ENCODE measurements at places on chromosomes 1 and 21.

GRCh38 chr1:41387667-41388091 is 26.4 kb downstream of the FOXO6 start:
- DNase-seq = peak; percentile 63

DNA sequence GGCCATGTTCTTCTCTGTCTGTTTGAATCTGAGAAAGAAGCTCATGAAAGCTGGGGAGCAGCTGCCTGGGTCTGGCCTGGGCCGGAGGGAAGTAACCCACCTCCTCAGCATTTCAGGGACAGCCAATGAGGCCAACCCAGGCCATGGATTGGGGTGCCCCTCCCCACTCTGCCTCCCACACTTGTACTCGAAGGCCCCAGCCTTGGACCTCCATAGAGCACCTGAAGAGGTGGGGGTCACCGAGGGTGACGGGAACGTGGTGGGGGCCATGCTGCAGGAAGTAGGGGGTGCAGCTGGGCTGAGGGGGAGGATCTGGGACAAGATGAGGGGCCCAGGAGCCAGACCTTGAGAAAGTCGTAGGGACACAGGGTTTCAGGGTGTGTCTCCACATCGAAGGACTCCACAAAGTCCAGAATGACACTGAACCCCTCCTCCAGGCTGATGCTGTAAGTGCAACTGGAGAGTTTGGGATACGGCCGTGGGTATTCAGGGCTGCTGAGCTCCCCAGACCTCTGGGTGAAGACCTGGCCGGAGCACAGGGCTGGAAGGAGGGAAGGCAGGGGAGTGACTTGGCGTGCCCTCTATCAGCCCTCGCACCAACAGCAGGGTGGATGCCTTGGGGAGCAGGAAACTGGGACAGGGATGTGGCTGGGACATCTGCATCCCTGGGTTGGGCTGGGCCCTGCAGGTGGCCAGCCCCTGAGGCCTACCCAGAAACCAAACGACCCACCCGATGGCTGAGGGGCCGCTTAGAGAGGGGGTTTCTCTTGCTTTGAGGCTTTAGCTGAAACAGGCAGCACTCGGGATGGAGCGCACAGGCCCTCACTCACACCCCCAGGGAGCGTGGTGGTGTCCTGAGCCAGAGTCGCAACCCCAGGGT is 3.8 kb downstream of the MASP2 start:
- no peak for DNase-seq

GRCh38 chr1:222068937-222069336 is 327.0 kb upstream of the DUSP10 start:
- DNase-seq = peak; percentile 41

DNA sequence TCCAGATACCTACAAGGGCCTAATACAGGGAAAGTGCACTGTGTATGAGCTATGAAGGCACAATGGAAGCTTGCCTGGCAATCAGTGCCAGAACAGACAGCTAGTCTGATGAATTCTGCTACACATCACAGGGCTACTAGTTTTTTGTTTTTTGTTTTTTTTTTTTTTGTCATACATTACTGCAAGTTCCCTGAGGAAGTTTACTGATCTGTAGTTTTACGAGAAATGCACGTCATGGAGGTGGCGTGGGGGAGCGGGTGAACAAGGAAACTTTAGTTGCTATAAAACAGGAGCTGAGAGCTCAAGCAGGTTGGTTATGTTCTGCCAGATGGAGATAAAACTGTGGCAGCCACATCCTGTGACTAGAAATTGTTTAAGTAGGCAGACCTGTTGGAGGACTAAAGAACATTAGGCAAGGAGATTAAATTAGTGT is 17.7 kb downstream of the PTPRC start:
- DNase-seq = no peak

DNA sequence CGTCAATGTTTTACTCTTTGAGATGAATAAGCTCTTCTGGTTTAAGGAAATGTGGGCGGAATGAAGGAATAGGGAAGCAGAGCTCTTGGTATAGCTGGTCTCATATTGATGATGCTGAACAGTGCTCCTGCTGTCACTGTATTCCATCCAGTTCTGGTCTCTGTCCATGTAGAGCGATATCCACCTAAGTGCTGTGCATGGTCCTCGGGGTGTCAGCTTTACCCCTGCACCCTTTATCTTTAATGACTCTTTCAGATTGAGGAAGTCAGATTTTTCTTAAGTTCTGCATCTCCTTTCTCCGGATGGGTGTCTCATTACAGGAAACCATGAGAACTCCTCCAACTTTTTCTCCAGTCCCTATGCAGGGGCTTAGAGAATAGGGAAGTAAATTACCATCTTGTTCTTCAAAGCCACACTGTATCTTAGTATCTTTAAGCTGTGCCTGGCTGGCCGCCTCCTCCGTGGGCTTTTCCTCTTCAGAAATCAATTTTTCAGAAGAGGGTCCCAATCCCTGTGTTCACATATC is 52.9 kb downstream of the PDE4B start:
- DNase-seq = no peak

- DNase-seq = no peak
These were observed 7.2 kb downstream of the AGMAT start for GRCh38 chr1:15577691-15578090.

GRCh38 chr21:41428847-41429246 is 2.8 kb downstream of the MX1 start:
- DNase-seq = no peak

- no peak for DNase-seq
These were observed 304.7 kb upstream of the PTBP2 start for GRCh38 chr1:96416701-96417444.

DNA sequence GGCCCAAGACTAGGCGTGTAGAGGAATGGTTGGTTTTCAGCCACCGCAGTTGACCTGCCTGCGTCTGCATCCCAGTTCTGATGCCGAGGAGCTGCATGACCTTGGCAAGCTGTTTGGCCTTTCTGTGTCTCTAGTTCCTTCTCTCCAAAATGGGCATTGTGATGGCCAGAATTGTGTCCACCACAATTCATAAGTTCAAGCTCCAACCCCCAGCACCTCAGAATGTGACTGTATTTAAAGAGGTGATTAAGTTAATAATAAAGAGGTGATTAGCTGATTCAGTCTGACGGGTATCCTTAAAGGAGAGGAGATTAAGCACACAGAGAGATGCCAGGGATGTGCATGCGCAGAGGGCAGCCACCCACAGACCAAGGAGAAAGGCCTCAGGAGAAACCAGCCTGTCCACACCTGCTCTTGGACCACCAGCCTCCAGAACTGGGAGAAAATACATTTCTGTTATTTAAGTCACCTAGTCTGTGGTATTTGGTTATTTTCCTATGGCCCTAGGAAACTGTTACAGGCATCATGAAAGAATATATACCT is 28.5 kb downstream of the MAB21L3 start:
- DNase-seq = no peak

- DNase-seq = no peak
These were observed 1762.1 kb downstream of the BRINP3 start for GRCh38 chr1:188715566-188715965.

- no peak for DNase-seq
These were observed 43.0 kb upstream of the EGLN1 start for GRCh38 chr1:231465051-231465450.

DNA sequence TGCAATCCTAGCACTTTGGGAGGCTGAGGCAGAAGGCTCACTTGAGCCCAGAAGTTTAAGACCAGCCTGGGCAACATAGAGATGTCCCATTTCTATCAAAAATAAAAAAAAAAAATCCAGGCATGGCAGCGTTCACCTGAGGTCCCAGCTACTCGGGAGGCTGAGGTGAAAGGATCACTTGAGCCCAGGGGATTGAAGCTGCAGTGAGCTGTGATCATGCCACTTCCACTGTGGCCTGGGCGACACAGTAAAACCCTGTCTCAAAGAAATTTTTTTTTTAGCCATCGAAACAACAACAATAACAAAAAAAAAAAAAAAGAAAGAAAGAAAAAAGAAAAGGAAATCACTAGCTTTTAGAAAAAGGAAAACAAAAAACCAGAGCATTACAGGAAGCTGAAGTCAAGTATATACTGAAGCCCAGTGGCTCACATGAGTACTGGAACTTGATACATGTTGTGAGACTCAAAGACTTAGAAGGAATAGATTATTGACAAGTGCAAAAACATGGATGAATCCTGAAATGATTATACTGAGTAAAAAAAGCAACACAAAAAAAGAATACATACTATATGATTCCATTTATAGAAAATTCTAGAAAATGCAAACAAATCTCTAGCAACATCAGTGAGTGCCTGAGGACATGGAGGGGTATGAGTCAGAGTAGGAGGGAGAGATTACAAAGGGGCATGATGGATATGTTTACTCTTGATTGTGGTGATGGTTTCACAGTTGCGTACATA is 6.1 kb upstream of the RABGAP1L start:
- DNase-seq = no peak

GRCh38 chr1:245277276-245277675 is 122.5 kb downstream of the KIF26B start:
- DNase-seq = no peak

GRCh38 chr1:12600880-12601633 is 17.0 kb downstream of the DHRS3 start:
- no peak for DNase-seq

GRCh38 chr1:27348861-27349783 is 7.3 kb downstream of the SYTL1 start:
- DNase-seq = no peak

DNA sequence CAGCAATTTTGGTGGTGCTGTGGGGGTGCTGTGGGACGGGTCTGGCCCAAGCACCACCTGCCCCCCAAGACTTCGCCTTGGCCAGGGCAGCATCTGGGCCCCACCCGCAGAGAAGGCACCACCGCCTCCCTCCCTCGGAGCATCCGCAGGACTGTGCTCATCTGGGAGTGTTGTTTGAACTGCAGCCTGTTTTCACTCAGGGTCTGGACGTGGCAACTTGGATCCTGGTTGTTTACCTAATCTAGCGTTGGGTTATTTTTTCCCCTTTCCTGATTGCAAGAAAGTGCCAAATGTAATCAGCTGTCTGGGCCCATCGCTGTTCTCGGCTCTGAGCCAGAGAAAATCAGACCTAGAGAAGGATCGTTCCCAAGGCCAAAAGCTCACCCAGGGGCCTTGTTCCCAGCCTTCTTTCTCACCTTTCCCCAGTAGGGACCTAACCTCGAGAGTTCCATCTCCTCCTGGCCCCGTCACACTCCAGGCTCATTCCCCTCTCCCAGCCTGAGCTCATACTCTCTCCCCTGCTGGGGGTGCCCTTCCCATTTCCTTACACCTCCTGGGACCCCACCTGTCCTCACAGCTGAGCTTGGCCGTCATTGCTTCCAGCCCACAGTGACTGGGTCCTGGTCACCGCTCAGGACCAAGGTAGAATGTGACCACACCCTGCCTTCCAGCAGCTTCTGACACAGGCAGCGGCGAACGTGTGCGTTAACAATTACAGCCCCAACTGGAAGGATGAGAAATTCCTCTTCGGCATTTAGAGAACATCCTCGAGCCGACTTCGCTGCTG is 72.0 kb upstream of the FAM20B start:
- no peak for DNase-seq

DNA sequence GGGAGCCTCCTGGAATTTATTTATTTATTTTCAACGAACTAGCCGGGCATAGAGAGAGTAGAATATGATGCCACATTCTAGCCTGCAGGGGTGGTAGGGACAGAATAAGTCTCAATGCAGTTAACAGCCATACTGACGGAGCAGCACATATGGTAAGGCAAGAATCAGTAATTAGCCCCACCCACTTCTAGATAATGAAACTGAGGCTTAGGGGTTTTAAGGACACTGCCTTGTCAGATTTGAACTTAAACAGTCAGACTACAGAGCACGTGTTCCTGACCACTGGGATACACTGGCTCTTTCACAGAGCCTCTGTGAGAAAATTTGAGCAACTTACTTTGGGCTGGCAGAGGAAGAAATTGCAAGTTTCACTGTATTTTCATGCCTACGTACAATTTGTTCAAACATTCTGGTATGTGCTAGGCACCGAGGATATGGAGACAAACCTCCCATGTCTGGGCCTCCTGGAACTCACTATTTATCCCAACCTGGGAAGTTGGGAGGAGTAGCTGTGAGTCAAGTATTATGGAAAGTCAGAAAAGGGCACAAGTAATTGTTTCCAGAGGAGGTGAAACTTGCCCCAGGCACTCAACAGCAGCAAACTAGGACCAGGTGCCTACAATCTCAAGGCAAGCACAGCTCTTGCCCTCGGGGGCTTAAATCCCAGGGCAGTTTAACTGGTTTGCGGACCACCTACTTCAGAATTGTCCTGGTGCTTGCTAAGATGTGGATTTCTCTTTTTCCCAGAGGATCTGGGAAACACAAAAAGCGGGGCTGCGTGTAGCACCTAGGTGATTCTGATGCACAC is 1.6 kb upstream of the CLIC4 start:
- peak; percentile 63 for DNase-seq

GRCh38 chr1:209675565-209676154 is 448 bp downstream of the G0S2 start:
- peak; percentile 19 for DNase-seq

GRCh38 chr1:111172463-111172862 is 28.0 kb downstream of the DENND2D start:
- DNase-seq = no peak

GRCh38 chr1:191222206-191222605 is 744.5 kb upstream of the BRINP3 start:
- no peak for DNase-seq

DNA sequence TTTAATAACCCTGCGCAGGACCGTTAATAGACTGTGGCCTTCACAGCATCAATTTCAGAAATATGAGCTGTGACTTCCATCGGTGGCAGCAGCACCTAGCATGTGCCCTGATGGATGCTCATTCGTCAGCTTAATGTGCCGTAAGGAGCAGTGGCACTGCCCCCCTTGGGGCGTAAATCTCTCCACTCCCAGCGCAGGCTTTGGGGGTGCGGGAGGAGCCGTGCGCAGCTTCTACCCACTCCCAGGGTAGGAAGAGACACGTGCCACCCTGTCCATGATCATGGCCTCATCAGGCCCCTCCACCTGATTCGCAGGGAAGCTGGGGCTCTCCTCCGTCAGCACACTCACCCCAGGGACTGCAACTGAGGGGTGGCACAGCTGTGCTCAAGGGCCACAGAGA is 149.5 kb downstream of the NPHP4 start:
- DNase-seq = no peak

GRCh38 chr1:223473601-223474344 is 80.6 kb downstream of the CCDC185 start:
- no peak for DNase-seq

DNA sequence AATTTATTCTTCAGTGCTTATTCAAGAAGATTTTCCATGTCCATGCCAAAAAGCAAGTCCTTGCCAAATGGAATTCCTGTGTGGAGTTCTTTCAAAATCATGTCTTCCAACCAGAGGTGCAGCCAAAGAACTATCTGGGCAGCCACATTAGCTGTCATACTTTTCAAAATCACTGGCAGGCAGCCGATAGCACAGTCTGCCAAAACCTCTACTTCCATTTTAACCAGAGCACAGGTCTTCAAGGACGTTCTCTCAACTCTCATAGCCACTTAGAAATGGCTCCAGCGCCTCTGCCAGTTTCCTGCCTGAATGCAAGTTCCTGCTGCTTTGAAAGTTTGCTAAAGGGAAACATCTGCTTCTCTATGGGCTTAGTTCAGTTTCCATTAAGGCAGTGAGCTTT is 975.7 kb upstream of the ADGRL4 start:
- peak; percentile 96 for DNase-seq

GRCh38 chr1:125119024-125119441 is 3934.3 kb downstream of the SRGAP2C start:
- no peak for DNase-seq

DNA sequence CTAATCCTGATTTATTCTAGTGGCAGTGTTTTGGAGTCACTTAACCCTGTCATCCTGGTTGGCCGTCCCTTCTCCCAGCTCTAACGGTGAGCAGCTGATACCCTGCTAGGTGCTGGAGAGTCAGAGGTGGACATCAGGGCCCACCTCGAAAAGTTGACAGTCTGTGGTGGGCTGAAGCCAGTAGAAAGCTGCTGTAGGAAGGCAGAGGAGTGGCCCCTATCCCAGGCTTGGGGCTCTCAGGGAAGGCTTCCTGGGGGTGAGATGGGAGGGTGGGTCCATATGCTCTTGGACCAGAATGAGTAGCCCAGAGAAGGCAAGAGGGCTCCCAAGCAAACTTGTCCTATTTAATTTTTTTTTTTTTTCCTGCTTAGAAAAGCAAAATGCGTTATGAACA is 475 bp upstream of the RPL5 start:
- no peak for DNase-seq
